GM12878 (cell line): ENCODE measurements at places on chromosomes 5 and 9.

GRCh38 chr5:39238366-39239105 lies 19.2 kb upstream of the FYB1 start:
- peak; percentile 17 for DNase-seq

DNA sequence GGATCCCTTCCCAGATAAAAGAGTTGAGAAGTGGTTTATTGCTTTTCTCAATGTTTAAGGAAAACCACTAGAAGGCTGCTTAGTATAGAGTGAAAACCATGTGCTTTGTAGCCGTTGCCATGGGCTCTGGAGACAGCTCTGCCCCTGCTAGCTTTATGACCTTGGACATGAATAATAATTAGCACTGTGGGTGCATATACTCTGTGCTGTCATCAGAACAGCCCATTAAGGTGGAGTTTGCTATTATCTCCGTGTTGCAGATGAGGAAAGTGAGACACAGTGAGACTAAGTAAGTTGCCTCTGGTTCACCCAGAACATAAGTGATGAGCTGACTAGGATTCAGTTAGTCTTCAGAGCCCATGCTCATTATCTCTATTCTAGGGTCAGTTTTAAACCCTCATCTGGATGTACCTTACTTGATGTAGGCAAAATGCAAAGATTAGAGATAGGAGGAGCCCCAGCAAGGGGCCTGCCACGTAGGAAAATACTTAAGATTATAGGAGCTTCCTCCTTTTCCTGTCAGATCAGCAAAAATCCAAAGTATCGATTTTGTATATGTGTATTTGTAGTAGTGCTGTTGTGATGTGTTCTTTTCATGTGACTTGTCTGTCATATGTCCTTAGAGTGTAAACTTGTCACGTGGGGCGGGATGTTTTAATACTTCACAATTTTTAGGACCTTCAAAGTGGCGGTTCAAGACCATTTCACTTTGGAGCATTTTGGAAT lies 102.5 kb downstream of the TLE4 start:
- no peak for DNase-seq

DNA sequence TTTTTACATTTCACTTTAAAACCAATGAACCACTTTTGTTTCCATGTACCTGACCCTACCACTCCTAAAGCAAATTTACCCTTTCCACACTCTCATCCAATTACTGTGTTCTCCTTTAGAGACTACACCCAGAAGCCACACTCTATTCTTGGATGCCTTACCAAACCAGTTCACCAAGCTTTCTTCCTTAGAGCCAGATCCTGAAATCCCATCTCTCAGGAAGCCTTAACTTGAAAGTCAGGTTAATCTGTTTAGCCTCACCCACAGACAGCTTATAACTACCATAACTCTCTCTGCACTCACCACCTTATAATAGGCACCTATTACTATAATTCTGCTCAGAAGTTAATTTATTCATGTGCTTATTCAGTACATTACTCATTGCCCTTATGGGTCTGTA lies 4.3 kb downstream of the CSNK1A1 start:
- DNase-seq = no peak

DNA sequence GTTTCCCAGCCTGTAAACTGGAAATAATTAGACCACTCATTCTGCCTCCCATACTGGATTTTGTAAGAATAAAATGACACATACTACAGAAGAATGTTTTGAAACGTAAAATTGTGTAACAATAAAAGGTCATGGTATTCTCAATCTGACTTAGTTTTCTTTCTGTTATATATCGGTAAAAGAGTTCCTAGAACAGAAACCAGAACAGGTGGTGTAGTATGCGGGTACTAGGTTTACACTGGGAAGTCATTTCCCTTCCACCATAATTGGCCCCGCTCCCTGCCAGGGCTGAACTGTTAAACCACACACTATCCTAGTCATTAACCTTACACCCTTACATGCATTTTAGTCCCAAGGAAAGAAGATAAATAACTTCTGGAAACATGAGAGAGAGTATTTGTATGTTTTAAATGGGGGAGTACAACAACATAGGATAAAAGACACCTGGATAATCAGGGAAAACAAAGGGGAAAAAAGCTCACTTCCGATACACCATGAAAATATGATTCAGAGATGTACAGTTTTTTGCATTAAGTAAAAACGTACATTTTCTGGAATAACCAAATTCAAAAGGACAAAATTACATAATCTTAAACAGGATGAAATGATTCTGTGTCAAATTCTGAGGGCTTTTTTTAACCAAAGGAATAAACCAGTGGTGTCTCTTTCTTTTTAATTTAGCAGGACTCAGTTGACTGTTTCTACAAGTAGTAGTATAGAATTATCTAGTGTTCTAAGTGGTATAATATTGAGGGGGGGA lies 199.7 kb downstream of the GLIS3 start:
- DNase-seq = no peak

- DNase-seq = no peak
Observed at GRCh38 chr5:116153687-116154174, 68.9 kb downstream of the COMMD10 start.
